NCI-H526 treated with DMSO at 0.1 percent for 48 hours (cell line): ENCODE measurements at places on chromosomes 11 and 22.

GRCh38 chr11:1148752-1149180, 9.0 kb upstream of the MUC5AC start:
- no peak for DNase-seq

- DNase-seq: peak; percentile 90
These were observed at the start of gene UCP2 for GRCh38 chr11:73982595-73982989. Gene UCP2 (minus strand): TSS chr11:73982843. CDS start chr11:73978378, 4,465 bp downstream.

GRCh38 chr11:126607374-126607773, 251.9 kb downstream of the ST3GAL4 start:
- peak; percentile 57 for DNase-seq

- DNase-seq: no peak
These were observed 587 bp upstream of the ALDH3B1 start for GRCh38 chr11:68009391-68010089.
